ENCODE measurements at places on chromosomes 5 and 9.

DNA sequence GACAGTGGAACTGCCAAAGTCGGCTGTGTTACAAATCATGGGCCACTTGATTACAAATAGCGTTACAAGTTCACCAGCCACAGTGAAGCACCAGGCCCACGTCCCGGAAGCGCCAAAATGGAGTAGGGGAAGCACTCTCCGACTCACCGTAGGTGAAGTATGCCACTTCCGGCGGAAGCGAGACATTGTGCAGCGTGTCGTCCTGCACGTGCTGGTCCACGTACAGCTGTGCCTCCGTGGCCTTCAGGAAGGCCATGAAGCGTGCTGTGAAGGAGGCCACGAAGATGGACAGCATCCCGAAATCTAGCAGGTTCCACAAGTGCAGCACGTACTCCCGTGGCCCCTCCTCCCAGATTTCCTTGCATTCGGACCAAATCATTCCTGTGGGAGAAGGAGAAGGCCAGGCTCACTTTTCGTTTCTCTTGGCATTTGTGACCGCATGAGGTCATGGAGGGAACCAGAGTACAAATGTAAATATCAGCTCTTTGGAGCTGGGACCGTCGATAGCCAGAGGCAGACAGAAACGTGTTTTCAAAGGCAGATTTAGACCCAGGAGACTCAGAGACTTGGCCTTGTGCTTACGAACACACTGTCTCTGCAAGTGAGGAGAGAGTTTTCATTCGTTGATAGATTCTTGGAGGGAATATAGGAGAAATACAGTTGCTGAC, 58.7 kb upstream of the SMIM32 start:
- DNase-seq: no peak

DNA sequence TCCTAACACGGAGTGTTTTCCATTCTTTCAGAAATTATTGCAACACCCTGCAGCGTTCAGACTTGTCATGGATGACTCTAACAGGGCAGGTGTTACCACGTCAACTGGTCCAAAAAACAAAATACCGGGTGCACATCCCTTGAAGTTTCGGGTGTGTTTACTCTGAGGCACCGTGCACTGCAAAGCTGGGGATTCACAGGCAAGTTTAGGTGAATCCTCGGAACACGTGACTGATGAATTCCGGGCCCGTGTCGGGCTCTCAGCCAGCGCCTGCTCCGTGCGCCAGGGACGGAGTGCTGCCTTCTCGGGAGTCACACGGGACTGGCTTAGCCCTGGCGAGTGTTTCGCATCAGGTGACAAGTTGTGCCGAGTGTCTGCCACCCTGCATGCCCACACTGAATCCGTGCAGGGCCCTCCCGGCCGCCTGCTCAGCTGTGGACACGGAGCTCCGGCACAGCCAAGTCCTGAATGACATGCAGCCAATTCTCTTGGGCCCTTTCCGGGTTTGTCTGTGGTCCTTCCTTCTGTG, 66.0 kb upstream of the IRX4 start:
- no peak for DNase-seq

- DNase-seq: no peak
These were observed 165.6 kb downstream of the MACROH2A1 start for GRCh38 chr5:135233477-135233876.

DNA sequence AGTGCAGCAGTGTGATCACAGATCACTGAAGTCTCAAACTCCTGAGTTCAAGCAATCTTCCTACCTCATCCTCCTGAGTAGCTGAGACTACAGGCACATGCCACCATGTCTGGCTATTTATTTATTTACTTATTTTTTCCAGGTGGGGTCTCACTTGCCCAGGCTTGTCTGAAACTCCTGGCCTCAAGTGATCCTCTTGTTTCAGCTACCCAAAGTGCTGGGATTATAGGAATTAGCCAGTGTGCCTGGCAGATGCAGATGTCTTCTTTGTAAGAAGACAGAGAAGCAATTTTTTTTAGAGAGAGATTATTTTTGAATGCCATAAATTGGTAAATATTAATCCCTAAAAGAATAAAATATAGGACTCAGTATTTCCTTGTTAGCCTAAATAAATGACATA, 54.3 kb downstream of the CHSY3 start:
- no peak for DNase-seq

DNA sequence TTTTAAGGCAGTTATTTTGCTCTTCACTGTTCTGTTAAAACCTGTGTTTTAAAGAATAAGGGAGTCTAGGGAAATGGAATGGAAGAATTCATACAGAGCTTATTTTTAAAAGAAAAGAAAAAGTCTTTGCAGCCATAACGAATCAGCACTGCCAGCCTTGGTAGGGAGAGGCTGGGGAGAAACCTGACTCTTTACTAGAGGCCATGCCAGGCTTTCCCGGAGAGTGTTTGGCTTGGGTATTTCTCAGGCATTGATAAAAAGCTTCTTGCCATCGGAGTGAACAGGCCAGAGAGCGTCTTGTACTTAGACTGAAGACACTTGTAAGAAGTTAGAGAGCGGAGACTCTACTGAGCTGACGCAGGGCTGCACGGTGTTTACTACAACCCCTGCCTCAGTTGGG, 72.7 kb upstream of the NFIL3 start:
- DNase-seq: no peak

- DNase-seq: no peak
These were observed 300.7 kb downstream of the MSX2 start for GRCh38 chr5:175025077-175025476.

DNA sequence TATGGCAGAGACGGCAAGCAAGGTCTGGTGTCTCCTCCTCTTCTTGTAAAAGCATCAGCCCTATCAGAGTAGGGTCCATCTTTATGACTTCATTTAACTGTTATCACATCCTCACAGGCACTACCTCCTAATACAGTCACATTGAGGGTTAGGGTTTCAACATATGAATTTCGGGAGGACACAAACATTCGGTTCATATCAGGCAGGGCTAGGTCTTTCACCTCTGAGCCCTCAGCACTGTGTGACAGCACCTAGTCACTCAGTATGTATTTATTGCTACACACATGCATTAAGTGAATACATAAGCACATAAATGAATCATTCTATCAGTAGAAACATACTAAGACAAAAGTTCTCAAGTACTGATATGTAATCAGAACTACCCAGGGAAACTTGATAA, 9.4 kb upstream of the BTF3 start:
- DNase-seq: no peak

DNA sequence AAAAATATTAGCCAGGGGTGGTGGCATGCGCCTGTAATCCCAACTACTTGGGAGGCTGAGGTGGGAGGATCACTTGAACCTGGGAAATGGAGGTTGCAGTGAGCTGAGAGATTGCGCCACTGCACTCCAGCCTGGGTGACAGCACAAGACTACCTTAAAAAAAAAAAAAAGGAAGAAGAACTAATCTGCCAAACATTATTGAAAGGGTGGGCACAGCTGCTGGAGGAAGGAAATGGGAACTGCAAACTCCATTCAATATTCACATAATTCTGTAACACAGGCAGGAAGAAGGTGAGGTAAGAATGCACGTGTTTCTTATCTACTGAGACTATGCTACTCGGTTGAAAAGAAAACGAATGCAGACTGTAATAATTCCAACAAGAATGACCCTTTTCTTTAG, 121.1 kb upstream of the GNA14 start:
- no peak for DNase-seq

- no peak for DNase-seq
These were observed 168.7 kb downstream of the GRIA1 start for GRCh38 chr5:153659039-153659736.

DNA sequence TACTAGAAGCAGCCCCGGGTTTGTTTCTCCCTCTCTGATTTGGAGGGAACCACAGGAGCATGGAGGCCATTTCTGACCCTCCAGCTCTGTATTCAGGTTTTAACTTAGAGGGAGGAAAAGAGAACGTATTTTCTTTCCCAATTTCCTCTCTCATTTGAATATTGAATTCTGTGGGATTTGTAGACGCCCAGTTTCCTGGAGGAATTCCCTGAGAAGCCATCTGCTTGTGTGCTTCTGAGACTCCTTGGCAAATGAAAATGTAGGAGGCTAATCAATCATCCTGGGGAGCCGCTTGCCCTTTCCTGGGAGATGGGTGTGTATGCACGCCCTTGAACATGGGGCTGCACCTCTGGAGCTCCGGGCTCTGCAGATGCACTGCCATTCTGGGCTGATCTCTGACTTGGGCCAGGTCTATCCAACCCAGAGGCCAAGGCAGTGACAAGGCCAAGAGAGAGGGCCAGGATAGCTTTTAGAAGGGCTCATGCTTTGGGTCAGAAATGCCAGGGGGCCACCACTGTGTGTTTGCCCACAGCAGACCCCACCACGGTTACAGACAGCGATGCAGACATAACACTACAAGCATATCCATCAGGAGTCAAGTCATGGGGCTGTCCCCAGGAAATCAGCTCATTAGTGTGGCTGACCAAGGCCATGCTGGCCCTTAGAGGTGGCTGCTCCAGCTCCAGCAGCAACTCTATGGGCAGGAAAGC, 174.5 kb downstream of the C5orf15 start:
- no peak for DNase-seq

- no peak for DNase-seq
These were observed 107.6 kb downstream of the ADRB2 start for GRCh38 chr5:148933903-148934432.

DNA sequence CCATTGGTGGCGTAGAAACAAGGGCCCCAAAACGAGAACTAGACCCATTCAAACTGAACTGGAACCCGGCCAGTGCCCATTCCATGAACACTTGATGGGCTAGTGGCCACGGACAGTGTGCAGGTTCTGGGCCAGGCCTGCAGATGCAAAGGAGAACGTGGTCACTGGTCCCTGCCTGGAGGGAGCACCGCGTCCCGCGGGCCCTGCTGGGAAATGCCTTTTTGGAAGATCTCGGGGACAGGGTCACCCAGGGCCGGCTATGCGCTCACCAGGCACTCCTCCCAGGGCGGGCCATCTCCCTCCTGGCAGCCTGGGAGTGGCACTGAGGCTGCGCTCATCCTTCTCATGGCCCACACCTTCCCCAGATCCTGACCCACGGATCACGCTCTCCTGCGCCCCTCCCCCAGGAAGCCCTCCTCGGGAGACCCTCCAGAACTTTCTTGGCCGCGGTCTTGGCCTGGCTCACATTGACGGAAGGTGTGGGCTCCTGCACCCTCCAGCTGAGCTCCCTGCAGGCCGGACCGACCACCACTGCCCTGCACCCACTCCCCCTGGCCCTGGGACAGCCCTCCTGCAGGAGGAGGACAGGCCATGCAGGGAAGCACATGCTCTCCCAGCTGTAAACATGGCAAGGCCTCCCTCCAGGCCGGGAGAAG, 2.8 kb upstream of the DIPK1B start:
- DNase-seq: no peak

DNA sequence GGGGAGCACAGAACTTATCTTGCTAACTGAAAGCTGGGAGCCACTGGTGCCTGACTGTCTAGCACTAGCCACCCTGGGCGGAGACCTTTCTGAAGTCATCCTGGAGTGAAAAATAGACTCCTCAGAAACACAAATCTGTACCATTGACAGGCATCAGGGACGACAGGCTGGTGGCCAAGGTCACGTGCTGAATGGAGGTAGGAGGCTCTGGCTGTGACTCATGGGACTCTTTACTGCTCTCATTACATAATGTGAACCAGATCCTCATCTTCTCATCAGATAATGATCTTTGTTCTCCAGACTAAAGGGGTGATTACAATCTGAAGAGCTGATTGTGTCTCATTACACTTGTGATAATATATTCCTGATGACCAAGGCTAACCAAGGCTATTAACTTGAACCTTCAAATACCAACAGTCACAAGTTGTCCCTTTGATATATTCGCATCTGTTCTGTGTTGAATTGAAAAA, 91.8 kb downstream of the SEMA5A start:
- no peak for DNase-seq

- no peak for DNase-seq
These were observed 167.4 kb downstream of the ZDHHC21 start for GRCh38 chr9:14525856-14526255.

DNA sequence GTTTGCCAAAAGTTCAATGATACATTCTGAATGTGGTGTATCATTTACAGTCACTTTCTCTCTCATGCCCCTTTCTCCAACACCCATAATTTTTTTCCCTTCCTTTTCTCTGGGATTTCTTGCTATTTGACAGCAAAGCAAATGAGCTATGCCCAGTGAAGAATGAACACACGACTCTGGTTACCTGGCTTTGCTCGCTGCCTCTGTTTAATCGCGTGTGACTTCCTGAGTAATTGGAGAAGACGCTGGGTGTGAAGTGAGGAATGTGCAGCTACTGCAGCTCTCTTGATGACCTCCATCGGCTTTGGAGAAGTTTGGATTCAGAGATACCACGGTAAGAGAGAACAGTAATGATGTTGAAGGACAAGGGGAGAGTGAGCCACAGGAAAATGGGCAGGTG, 651.8 kb downstream of the KIF4B start:
- DNase-seq: no peak

DNA sequence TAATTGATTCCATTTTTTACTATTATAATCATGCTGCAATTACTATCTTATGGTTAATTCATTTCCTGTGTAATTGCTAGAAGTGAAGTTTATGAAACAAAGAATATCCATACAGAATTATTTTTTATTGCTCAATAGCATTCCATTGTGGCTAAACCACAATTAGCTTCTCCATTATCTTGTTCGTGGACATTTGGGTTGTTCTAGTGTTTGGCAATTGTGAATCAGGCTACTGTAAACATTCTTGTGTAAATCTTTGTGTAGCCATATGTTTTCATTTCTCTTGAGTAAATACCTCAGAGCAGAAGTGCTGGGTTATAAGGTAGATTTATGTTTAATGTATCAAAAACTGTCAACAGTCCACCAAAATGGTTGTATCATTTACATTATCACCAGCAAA, 341.1 kb downstream of the MAT2B start:
- DNase-seq: no peak

DNA sequence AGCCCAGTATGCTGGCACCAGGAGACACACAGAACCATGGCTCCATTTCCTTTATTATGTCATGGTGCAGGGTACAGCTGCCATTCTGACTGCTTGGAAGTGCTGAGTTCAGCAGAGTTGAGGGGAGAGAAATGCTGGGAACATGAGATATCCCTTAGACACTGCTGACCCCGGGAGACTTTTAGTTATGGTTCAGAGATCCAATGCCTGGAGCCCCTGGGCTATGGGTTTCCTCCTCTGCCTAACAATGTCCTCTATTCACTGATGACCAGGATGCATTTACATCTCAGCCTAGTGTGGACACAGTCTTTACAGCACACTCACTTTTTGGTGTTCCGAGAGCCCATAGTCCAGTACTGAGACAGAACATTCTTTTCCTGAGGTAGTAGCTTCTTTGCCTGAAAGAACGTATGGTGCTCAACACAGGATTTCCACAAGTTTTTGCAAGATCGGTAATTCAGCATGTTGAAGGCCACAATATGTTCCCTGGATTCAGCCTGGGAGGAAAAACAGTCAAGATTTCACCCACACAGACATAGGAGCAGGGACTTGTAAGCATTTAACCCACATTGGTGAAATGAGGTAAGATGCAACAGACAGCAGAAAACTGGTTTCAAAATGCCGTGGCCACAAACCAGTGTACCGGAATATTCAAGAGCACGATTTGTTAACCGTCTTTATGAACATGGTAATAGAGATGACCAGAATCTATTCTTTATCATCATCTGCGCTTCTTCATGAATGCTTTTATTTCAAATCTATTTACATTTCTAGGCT, 71.3 kb downstream of the PTPN3 start:
- no peak for DNase-seq

GRCh38 chr5:92494508-92494907, 1086.5 kb downstream of the NR2F1-AS1 start:
- no peak for DNase-seq
